Stimulated activated CD4-positive, alpha-beta T cell treated with anti-CD3 and anti-CD28 coated beads, TNF-alpha, amount 100 ng/mL, for 48 hours (primary cell): ENCODE measurements at places on chromosomes 13 and 19.
A peak's percentile ranks its signal among the peaks of the same experiment; 100 is the strongest.

- no peak for DNase-seq
Observed at GRCh38 chr19:3514930-3515329, 8.8 kb downstream of the FZR1 start.

- DNase-seq = peak; percentile 4
Observed at GRCh38 chr13:113930671-113931637, 42.9 kb downstream of the C13orf46 start.

DNA sequence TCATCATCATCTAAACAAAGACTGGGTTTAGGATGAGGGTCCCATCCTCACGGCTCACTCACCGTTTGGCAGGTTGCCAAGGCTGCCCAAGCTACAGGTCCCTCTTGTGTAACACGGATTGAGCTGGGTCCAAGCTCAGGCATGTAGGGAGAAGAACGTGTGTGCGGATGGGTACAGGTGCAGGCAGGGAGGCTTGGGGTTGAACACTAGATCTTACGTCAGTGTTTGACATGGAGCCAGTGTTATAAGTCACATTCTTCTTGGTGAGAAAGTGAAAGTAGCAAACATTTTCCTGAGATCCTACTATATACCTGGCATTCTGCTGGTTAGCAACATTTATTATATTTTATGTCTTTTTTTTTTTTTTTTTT, 136.8 kb upstream of the RNF113B start:
- no peak for DNase-seq

DNA sequence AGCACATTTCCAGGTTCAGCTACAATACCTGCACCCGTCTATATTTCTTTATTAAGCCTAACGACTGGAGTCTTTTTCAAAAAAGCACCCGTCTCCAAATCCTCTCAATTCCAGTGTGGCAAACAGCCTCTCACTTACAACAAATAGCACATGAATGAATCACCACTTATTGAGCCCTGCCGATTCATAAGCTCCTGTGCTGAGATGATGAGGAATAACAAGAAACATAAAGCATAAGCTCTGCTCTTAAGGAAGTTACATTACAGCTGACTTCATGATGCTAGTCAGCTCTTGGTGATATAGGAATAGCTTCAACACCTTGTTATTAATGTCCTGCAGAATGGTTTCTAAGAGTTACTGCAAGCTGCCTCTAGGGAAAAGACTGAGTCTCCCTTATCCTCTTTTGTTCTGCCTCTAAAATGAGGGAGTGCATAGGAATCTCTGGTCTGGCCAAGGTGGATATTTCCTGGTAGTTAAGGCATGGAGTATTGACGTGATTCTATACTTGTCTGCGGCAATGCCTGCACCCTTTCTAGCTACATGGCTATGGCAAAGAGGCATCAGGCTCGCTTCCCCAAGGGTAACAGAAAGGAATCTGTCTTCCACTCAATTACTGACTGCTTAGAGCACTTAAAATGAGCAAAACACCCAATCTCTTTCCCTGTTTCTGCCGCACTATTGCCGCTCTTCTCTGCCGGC, 195.7 kb downstream of the KLF12 start:
- DNase-seq = no peak

DNA sequence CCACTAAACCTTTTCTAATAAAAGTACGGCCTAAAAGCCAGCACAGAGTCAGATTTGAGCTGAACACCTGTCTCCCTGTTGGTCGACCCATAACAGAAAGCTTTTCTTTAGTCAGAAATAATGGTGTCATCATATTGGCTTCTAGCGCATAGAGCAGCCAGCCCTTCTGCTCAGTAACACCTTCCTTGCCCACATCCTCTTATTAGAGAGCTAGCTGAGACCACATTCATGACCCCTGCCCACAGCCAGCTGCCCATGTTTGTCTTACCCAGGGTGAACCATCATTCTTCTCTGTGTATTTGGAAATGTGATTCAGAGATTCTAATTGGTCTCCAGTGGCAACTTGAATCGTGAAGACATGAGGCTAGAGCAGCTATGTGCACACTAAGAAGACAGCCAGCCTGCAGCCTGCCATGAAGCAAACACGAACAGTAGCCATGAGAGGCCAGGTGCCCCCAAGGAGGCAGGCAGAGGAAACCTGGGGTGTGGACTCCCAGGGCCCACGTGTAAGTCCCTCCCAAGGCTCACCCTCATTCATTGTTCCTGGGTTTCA, 82.3 kb upstream of the PDCD5 start:
- no peak for DNase-seq
